Activated naive CD4-positive, alpha-beta T cell (primary cell): ENCODE measurements at places on chromosomes 2 and 18.

- no peak for DNase-seq
Observed at GRCh38 chr2:72893594-72894319, 6.5 kb downstream of the SPR start.

GRCh38 chr2:239476757-239477585, 76.2 kb upstream of the HDAC4 start:
- no peak for DNase-seq

DNA sequence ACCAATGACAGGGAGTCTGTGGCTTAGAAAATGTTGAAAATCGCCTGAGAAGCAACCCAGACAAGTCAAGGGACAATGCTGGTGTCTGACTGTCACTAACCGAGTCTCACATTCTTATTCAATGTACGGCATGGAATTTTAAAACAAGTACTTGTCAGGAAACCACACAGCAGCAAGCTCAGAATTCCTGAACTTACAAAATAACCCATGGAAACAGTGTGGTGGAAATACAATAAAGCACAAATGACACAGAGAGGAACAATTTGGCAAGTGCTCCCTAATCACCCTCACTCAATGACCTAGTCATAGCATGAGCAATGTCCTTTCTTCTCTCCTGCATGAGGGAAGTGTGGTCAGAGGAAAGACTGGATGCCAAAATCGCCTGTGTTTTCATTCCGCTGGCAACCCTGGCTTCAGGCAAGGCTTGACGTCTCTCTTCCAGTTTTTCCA, 154.0 kb downstream of the SATB2 start:
- DNase-seq, result no peak

DNA sequence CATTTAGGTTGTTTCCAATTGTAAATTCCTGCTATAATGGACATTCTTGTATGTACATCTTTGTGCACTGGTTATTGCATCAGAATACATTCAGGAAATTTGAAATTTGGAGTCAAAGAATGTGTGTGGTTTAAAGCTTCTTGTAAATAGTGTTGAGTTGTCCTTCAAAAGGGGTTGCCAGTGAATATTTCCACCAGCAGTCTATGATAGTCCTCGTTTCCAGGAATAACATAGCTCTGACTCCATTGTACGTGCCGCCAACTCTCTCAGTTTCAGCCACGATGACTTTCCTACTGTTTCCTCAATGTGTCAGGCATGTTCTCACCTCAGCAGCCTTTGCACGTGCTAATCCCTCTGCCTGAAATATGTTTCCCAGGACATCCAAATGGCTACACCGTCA, 10.9 kb upstream of the HS6ST1 start:
- DNase-seq, result no peak

GRCh38 chr2:238695538-238695937, 152.3 kb upstream of the TWIST2 start:
- no peak for DNase-seq

GRCh38 chr2:85709401-85709811, 15.2 kb downstream of the GNLY start:
- DNase-seq, result no peak

GRCh38 chr2:156181208-156181607, 151.3 kb downstream of the NR4A2 start:
- DNase-seq, result no peak

GRCh38 chr2:166193407-166193806, 65.6 kb upstream of the SCN1A start:
- DNase-seq, result no peak

DNA sequence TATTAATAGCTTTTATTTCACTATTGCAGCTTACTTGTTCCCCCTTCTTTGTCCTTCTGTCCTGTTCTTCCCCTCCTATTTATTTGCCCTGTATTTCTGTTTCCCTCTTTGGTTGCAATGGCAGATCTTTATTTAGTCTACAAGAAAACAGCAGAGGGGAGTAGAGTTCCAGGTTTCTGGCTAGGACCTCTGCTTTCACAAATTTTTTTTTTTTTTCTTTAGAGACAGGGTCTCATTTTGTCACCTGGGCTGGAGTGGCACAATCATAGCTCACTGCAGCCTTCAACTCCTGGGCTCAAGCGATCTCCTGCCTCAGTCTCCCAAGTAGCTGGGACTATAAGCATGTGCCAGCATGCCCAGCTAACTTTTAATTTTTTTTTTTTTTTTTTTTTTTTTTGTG, 188.1 kb upstream of the SPRED2 start:
- DNase-seq, result no peak

- no peak for DNase-seq
Observed at GRCh38 chr2:133273031-133273430, 295.2 kb downstream of the NCKAP5 start.

DNA sequence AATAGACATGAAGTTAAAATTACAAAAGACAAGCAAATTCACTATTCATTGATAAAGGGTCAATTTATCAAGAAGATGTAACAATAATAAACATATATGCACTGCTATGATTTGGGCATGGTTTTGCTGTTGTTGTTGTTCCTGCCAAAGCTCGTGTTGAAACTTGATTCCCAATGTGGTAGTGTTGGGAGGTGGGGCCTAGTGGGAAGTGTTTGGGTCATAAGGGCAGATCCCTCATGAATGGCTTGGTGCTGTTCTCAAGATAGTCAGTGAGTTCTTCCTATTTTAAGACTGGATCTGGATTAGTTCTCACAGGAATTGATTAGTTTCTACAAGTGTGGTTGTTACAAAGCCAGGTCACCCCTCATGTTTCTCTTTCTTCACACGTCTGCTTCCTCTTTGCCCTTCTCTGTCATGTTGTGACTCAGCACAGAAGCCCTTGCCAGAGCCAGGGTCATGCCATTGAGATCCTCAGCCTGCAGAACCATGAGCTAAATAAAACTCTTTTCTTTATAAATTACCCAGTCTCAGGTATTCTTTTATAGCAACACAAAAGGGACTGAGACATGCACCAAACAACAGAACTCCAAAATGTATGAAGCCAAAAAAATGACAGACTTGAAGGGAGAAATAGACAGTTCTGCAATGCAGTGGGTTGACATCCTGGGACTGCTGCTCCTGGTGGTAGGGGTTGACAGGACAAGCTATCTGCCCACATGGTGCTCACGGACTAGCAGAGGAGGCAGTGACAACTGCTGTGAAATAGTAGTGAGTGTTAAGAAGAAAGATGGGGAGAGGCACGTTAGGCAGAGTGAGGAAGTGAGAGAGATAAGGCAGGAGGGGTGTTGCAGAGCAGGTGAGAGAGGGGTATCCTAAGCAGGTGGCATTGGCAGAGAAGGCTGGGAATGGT, 18.6 kb upstream of the SKA1 start:
- no peak for DNase-seq

DNA sequence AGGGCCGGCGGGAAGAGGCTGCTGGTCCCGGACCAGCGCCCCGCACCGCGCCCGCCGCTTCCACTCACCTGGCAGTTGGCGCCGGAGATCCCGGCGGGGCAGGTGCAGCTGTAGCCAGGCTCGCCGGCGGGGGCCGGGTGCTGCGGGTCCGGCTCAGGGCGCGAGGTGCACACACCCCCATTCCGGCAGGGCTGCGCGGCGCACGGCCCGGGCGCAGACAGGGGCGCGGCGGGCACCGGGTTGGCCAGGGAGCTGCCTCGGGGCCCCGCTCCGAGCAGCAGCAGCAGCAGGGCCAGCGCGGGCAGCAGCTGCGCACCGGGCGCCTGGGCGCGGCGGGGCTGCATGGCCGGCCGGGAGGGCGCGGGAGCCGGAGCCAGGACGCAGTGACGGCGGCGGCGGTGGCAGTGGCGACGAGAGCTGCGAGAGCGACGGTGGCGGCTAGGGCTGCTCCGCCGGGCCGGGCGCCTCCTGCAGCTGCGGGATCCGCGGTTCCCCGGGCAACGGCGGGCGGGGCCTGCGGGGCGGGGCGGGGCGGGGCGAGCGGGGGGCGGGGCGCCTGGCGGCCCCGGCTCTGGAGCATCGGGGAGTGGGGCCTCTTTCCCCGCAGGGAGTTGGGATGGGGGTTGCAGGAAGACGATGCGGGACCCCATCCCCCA, at the start of gene DNER:
Gene DNER, minus strand, starts transcription at position 476 of the 656 bp plus-strand sequence. Its CDS starts 132 bp downstream, at position 344.
- peak; percentile 20 for DNase-seq

GRCh38 chr2:128745946-128746345, 427.3 kb upstream of the HS6ST1 start:
- no peak for DNase-seq

DNA sequence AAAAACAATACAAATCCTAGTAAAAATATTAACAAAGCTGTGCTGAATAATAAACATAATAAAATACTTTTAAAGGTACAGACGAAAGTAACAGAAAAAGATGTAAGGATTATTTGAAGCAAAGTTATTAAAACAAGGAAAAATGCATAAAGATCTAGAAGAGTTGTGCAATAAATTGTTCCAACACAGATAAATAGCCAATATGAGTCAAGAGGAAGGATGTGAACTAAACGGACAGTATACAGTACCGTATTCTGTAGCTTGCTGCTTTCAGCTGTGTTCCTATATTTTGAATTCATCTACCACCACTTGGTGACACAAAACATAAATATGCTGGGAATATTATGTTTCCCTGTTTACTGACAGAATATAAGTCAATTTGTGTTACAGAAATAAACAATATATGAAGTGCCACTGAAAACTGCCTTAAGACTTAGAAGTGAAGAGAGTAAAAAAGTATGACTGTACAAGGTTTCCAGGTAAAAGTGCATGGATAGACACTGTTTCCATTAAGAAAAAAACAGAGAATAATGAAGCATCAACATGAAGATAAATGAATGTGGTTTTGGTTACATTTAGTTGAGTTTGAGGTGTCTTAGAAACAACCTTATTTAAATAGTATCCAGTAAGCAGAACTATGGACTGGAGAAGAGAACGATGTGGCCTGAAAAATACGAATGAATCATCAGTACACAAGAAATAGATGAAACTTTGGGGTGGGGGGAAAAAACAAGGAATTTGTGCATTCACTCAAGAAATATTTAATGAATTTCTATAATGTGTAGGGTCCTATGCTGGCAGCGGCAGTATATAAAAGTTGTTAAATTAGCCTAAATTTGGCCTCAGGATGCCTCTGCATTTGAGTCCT, 13.1 kb downstream of the PPP3R1 start:
- no peak for DNase-seq

GRCh38 chr2:177400337-177400923, 7.9 kb downstream of the AGPS start:
- DNase-seq, result no peak

GRCh38 chr2:126715576-126716406, 59.8 kb downstream of the GYPC start:
- DNase-seq, result no peak

- no peak for DNase-seq
Observed at GRCh38 chr18:41140506-41140905, 814.5 kb upstream of the PIK3C3 start.

GRCh38 chr18:4172196-4173100, 282.7 kb downstream of the DLGAP1 start:
- DNase-seq, result no peak

DNA sequence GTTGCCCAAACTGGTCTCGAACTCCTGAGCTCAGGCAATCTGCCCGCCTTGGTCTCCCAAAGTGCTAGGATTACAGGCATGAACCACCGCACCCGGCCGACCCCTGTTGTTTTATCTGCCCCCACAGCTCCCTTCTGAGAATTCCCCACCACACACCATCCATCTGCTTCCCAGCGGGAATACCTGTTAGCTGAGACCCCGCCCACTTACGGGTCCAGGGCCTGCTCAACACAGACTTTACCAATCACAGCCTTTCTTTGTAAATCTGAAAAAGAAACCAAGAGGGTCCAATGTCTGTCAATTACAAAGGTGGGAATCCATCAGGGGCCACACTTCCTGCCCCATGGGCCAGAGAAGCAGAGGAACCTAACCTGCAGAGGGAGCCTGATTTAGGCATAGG, 14.2 kb upstream of the CABLES1 start:
- DNase-seq, result no peak

DNA sequence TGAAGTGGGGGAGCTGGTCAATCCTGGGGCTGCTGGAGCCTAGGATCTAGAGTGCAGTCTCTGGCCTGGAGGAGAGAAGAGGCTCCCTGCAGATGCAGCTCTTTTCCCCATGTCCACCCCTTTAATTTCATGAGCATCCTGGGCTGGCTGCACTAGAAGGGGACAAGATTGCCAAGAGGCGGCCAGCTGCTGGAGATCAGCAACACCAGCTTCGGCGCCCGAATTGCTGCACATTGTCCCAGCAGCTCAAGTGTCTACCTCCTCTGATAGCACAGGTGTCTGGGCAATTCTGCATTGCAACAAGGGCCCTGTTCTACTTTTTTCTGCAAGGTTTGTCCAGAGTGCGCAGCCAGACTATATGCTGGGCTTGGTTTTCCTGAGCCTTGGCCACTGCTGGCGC, 125.7 kb downstream of the AGAP1 start:
- no peak for DNase-seq

- DNase-seq, result no peak
Observed at GRCh38 chr2:238599549-238600505, 173.1 kb downstream of the ASB1 start.

- DNase-seq, result no peak
Observed at GRCh38 chr2:36485521-36485920, 112.4 kb downstream of the FEZ2 start.

- no peak for DNase-seq
Observed at GRCh38 chr2:201151127-201151981, 31.6 kb upstream of the CASP10 start.

- no peak for DNase-seq
Observed at GRCh38 chr18:32831781-32832180, 59.0 kb upstream of the KLHL14 start.

GRCh38 chr2:204335451-204336058, 209.7 kb upstream of the PARD3B start:
- no peak for DNase-seq

DNA sequence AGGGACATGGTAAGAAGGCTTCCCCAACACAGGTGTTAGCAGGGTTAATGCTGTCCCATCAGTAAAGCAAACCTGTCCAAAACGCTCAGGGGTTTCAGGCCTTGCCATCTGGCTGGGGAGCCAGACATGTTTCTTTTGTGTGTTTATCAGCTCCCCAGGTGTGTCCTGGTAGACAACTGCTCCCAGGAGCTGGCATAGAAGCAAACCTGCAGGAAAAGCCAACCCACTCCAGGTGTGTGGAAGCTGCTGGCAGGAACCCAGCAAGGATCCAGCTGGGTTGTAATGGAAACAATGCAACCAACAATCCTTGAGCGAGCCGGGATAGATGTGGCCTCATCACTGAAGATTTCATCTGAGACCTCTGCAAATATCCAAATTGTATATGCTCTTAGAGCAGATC, 123.1 kb downstream of the RAB3GAP1 start:
- DNase-seq, result no peak

DNA sequence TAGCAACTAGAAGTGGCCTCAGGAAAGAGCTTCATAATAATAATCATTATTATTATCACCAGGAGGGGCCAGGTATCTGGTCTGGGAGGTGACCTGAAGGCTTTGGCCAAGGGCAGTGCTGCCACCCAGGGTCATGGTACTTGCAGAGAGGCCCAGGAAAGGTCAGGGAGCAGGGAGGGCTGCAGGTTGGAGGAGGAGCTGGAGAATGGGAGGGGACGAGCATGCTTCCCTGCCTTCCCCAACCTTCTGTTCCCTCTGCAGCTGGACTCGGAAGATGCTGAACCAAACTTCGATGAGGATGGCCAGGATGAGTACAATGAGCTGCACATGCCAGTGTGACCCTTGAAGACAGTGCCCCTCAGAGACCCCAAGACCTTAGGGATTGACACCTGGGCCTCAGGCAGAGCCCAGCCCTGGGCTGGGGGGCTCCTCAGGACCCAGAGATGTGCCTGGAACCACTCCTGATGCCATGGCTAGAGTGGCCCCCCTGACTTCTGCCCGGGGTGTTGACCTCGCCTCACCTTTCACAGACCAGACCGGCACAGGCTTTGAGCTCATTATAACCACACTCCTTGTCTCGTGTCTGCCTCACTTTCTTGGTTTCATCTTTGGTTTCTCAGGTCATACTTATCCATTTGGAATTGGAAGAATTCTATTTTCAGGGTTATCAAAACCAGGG, 14.1 kb downstream of the SLC4A3 start:
- DNase-seq, result no peak
